Fibroblast of the aortic adventitia (primary cell): ENCODE measurements at places on chromosomes 4 and X.
A peak's percentile ranks its signal among the peaks of the same experiment; 100 is the strongest.

DNA sequence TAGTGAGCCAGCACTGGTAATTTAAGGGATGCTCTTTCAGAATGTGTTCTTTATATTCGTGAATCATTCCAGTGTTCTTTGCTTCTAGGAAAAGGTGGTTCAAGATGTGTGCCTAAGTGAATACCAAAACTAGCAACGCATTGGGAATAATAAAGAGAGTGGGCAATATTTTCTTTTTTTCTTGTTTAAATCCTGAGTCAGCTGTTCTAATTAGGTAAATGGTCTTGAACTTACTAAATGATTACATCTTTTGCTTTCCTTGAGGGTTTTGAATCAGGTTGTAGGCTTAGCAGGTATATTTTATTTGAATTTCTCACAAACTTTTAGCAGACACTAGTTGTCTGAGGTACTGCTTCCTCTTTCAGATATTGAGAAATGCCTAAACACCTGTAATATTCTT is 29.5 kb downstream of the ENPEP start:
- no peak for DNase-seq

DNA sequence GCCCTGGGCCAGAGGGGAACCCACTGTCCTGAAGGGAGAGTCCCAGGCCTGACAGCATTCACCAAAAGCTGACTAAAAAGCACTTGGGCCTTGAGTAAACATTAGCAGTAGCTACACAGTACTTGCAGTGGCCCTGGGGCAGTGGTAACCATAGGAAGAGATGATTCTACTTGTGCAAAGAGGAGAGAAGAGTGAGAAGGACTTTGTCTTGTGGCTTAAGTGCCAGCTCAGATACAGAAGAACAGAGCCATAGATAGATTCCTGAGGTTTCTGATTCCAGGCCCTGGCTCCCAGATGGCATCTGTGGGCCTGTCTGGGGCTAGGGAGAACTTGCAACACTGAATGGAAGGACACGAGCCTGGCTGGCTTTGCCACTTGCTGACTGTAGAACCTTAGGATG is 100.5 kb downstream of the PTCHD1 start:
- DNase-seq: no peak

- DNase-seq: no peak
Observed at GRCh38 chr4:150439451-150439933, 142.5 kb upstream of the MAB21L2 start.

GRCh38 chr4:11178433-11178832 is 250.3 kb downstream of the HS3ST1 start:
- no peak for DNase-seq

GRCh38 chrX:69165087-69165651 is at the start of gene PJA1:
Gene PJA1, minus strand, starts transcription at chrX:69165453. Its CDS starts 2,380 bp downstream, at chrX:69163073.
- peak; percentile 64 for DNase-seq
